ENCODE measurements at places on chromosomes 12 and 14.
A peak's percentile ranks its signal among the peaks of the same experiment; 100 is the strongest.

DNA sequence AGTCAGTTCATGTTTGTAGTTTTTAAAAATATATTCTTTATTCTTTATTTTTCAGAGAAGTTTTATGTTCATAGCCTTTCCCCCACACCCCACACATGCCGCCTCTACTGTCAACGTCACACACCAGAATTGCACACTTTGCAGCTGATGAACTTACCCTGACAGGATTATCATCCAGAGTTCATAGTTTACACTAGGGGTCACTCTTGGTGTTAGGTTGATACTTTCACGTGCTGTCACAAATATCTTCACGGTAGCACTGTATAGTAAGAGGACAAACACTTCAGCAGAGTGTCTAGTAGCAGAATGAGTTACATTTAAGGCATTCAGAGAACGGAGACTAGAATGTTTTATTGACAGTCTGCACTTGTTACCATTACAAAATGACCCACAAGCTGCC lies 5.1 kb downstream of the DPPA3 start:
- DNase-seq = no peak
- H3K4me3 ChIP-seq = no peak overlapping the region
- no peaks in the 10 kb centered on the region for H3K36me3 ChIP-seq

GRCh38 chr14:21168055-21168454 lies 12.2 kb upstream of the OR5AU1 start:
- no peak overlapping the region for H3K4me3 ChIP-seq
- H3K27ac ChIP-seq = no peak overlapping the region
- no peaks in the 10 kb centered on the region for H3K4me1 ChIP-seq
- no peak for DNase-seq
- no peaks in the 10 kb centered on the region for H3K36me3 ChIP-seq
- peaks cover 12% of the 10 kb centered on the region for H3K27me3 ChIP-seq

DNA sequence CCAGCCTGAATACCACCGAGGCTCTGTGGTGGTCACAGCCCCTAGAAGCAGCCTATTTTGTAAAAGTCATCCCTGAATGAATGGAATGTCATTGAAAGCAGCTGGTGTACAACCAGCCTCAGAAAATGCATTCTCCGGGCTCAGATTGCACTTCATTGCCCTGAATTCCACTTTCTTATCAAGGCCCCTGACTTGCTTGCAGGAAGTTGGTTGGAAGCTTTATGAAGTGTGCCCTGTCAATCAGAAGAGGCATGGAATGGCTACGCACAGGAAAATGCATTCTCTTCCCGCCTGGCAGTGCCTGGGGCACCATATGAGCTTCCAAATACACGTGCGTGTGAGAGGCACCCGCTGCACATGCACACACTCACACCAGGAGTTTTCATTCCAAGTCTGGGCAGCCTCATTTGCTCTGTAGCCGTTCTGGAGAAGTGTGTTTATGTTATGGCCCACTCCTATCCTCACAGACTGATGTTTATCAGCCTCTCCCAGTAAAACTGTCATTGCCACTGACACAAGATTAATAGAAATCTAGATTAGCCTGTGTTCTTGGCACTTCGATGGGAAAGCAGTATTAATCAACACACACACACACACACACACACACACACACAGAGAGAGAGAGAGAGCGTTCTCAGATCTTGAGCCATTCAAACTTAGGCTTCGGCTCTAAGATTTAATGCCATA lies 63.9 kb downstream of the NUAK1 start:
- no peaks in the 10 kb centered on the region for H3K4me1 ChIP-seq
- no peaks in the 10 kb centered on the region for H3K36me3 ChIP-seq
- no peak overlapping the region for H3K27ac ChIP-seq
- no peak for DNase-seq
- H3K4me3 ChIP-seq = no peak overlapping the region

DNA sequence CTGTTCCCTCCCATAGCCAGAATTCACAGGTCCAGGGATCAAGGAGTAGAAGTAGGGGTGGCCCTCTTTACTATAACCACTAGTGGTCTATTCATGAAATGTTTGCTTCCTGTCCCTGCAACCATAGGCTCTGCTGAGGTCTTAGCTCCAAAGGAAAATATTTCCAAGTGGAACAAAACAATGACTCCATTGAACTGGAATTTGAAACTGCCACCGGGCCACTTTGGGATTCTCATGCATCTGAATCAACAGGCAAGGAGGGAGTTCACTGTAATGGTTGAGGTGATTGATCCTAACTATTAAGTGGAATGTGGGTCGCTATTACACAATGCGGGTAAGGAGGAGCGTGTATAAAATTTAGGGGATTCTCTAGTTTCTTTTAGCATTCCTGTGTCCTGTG lies 197.0 kb downstream of the ETNK1 start:
- DNase-seq = no peak
- no peak overlapping the region for H3K27ac ChIP-seq
- no peaks in the 10 kb centered on the region for H3K27me3 ChIP-seq
- no peaks in the 10 kb centered on the region for H3K4me1 ChIP-seq
- H3K36me3 ChIP-seq = no peaks in the 10 kb centered on the region

GRCh38 chr12:108930155-108930554 lies 50.3 kb downstream of the DAO start:
- no peak overlapping the region for H3K4me3 ChIP-seq
- DNase-seq = no peak
- H3K36me3 ChIP-seq = no peaks in the 10 kb centered on the region
- no peak overlapping the region for H3K27ac ChIP-seq
- H3K4me1 ChIP-seq = no peaks in the 10 kb centered on the region

DNA sequence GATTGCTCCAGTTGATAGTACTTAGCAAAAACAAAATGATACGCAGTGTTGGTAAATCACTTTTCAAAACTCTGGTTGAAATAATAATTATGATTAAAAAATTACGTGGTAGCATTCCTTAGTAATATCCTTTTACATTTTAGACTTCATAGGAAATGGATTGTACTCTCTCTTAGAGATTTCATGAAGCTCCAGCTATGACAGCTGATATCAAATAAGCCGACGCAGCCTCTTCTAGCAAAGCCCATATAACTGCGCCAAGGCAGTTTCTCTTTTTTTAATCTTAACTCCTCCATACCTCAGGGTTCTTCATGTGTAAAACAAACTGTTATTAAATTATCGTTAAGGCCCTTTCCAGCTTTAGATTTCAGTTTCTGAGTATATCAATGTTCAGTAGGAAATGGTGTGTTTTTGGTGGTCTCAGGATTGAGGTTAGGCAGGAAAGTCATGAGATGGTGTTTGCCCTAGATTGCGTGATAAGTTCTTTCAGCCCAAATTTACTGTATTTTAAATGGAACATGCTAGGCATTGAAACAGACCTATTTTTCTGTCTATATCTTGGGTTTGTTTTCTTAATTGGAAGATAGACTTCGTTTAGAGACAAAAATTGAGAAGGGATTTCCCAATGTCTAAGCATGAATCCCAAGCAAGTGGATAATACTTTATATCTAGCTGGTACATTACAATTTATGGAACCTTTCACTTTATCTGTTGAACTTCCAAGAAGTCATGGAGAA lies 902 bp upstream of the CFL2 start:
- no peak overlapping the region for H3K27ac ChIP-seq
- H3K36me3 ChIP-seq = no peaks in the 10 kb centered on the region
- peaks cover 9% of the 10 kb centered on the region for H3K4me1 ChIP-seq
- no peaks in the 10 kb centered on the region for H3K27me3 ChIP-seq
- H3K4me3 ChIP-seq = peak overlapping the region; percentile 78

GRCh38 chr12:6337958-6338433 lies 3.9 kb downstream of the TNFRSF1A start:
- peak overlapping the region; percentile 80 for H3K27ac ChIP-seq
- H3K4me3 ChIP-seq = peak overlapping the region; percentile 100
- peaks cover 87% of the 10 kb centered on the region for H3K4me1 ChIP-seq
- no peak for DNase-seq

DNA sequence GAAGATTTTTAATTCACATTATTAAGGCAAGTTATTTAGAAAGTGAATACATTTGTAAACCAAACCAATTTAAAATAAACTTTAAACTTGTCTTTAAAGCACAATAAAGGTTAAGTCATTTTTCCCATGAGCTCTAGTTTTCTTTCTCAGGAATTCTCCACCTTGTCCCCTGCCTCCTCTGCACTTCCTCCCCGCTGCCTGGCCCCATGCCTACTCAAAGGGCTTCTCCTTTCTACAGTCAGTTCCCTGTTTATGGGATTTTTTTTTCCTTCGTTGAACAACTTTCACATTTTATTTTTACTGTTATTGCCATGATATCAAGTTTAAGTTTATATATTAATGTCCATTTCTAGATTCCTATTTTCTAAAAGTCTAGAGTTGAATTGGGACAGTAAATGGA lies 223.0 kb downstream of the SLC25A21 start:
- H3K4me3 ChIP-seq = no peak overlapping the region
- H3K4me1 ChIP-seq = no peaks in the 10 kb centered on the region
- no peaks in the 10 kb centered on the region for H3K36me3 ChIP-seq
- no peaks in the 10 kb centered on the region for H3K27me3 ChIP-seq
- no peak for DNase-seq
- no peak overlapping the region for H3K27ac ChIP-seq

GRCh38 chr14:96130854-96131253 lies 73.8 kb upstream of the BDKRB2 start:
- no peak overlapping the region for H3K4me3 ChIP-seq
- no peaks in the 10 kb centered on the region for H3K27me3 ChIP-seq
- peaks cover 17% of the 10 kb centered on the region for H3K4me1 ChIP-seq
- no peaks in the 10 kb centered on the region for H3K36me3 ChIP-seq

DNA sequence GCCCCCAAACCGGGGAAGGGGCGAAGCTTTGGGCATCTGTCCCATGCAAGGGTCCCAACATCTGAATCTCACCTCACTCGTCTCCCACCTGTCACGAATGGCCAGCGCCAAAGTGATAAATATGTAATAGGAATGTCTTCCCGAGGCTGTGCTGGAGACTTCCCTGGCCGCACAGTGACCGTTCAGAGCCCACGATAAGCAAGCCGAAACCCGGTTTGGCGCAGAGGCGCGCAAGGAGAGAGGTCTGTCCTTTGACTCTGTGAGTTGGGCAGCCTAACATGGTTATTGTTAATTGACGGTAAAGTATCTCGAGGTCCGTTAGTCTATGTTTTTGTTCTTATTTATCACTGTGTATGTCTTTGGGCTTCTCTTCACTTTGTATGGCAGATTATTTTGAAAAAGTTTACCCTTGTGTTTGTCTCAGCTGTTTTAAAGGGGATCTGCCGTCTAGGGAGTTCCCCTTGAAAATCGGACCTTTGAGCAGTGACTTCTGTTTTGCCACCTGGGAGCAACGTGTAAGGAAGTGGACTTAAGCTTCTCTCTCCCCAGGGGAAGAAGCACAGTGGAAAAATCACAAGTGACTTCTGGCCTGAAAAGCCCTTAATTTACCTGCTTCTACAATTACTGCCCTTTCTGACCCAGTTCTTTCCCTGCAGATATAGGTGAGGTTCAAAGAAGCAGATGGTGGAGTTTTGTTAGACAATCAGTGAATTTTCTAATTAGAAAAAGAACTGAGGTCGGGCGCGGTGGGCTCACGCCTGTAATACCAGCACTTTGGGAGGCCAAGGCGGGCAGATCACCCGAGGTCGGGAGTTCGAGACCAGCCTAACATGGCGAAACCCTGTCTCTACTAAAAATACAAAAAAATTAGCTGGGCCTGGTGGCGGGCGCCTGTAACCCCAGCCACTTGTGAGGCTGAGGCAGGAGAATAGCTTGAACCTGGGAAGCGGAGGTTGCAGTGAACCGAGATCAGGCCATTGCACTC lies 1.1 kb upstream of the TM9SF1 start:
- peak overlapping the region; percentile 97 for H3K27ac ChIP-seq
- no peak for DNase-seq
- no peaks in the 10 kb centered on the region for H3K27me3 ChIP-seq
- peak overlapping the region; percentile 93 for H3K4me3 ChIP-seq
- peaks cover 37% of the 10 kb centered on the region for H3K4me1 ChIP-seq

GRCh38 chr14:68668028-68668427 lies 124.8 kb downstream of the ZFP36L1 start:
- H3K36me3 ChIP-seq = no peaks in the 10 kb centered on the region
- no peak overlapping the region for H3K27ac ChIP-seq
- peaks cover 23% of the 10 kb centered on the region for H3K4me1 ChIP-seq
- no peaks in the 10 kb centered on the region for H3K27me3 ChIP-seq
- no peak for DNase-seq
- no peak overlapping the region for H3K4me3 ChIP-seq

DNA sequence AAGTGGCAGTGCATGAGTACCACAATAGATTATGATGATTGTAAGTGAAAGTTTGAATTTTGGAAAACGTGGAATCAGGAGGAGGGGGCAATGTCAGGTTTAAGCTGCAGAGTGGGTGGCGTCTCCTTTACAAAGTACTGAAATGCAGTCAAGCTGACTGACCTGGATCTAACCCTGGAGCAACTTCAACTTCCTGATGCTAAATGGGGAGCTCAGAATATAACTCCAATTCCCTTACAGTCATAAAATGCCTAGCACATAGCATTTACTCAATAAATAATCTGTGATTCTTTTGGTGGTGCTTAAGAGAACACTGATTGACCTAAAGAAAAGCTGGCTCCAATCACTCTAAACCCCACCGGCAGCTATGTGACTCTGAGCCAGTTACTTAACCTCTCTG lies 38.5 kb downstream of the CCDC60 start:
- DNase-seq = no peak
- no peaks in the 10 kb centered on the region for H3K4me1 ChIP-seq
- H3K27me3 ChIP-seq = peaks cover 2% of the 10 kb centered on the region

GRCh38 chr14:24098927-24099813 lies 5.1 kb downstream of the PCK2 start:
- peaks cover 16% of the 10 kb centered on the region for H3K4me1 ChIP-seq
- H3K27me3 ChIP-seq = no peaks in the 10 kb centered on the region
- no peak for DNase-seq
- peaks cover 54% of the 10 kb centered on the region for H3K36me3 ChIP-seq
- no peak overlapping the region for H3K27ac ChIP-seq

- DNase-seq = no peak
- no peaks in the 10 kb centered on the region for H3K27me3 ChIP-seq
- no peaks in the 10 kb centered on the region for H3K36me3 ChIP-seq
These were observed 577.0 kb upstream of the TBX3 start for GRCh38 chr12:115260762-115261675.

DNA sequence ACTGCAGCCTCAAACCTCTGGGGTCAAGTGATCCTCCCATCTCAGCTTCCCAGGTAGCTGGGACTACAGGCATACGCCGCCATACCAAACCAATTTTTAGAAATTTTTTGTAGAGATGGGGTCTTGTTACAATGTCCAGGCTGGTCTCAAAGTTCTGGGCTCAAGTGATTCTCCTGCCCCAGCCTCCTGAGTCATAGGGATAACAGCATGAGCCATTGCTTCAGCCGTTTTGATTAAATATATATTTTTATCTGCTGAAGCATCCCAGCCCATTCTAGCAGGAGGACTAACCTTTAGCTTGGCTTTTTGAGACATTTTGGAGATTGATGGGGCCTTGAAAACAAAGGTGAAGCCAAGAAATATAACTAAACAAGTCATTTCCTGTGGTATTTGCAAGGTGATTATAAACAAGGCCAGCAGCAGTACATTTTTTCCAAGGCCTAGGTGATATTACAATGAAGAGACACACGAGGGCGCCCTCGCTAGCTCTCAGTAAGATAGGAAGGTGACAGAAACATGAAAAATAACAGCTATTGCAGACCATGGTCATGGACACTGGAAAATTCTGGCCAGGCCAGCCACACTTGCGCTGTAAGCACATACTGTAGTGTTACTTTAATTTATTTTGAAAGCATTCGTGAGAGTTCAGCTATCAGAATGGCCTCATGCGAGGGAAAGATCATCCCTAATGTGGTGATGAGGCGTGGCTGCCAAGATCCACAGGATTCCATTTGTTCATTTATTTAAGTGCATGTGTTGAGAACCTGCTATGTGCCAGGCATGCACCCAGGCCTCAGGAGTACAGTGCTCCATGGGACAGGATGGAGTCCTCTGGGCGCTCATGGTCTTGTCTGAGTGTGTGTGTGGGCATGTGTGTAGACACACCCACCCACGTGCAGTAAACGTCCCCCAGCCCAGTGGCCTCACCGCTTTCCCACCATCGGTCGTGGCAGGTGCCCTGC lies 63.5 kb downstream of the DGLUCY start:
- peaks cover 17% of the 10 kb centered on the region for H3K4me1 ChIP-seq
- no peak overlapping the region for H3K27ac ChIP-seq
- DNase-seq = peak; percentile 52
- H3K36me3 ChIP-seq = peaks cover 62% of the 10 kb centered on the region
